ENCODE measurements at places on chromosomes 6 and 20. TPM values are rescaled to one million over a fixed set of nuclear protein-coding genes. Genes with fewer than 3 reads are reported as not detected.

DEF6 gene
- 4.0 TPM for total RNA-seq

SLC17A3 gene
- not detected for total RNA-seq

OR2B6 gene
- total RNA-seq: not detected

FNDC1 gene
- total RNA-seq: not detected

CD24 gene
- 0.34 TPM for total RNA-seq

BPIFB2 gene
- total RNA-seq: not detected

RNF5 gene
- 32.6 TPM for total RNA-seq

LMBRD1 gene
- 21.8 TPM for total RNA-seq

SLC35D3 gene
- total RNA-seq: not detected

DEFB132 gene
- not detected for total RNA-seq

DNA sequence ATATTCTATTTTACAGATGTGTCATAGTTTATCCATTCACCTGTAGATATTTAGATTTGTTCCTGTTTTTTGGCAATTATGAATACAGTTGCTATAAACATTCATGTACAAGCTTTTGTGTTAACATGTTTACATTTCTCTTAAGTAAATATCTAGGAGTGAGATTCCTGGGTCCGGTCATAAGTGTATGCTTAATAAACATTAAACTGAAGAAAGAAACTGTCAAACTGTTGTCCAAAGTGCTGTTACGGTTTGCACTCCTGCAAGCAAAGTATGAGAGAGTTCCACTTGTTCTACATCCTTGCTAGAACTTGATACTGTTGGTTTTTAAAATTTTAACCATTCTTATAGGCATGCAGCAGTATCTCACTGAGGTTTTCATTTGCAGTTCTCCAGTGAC is 138.6 kb downstream of the RALGAPA2 start:
- no peak overlapping the region for H3K4me3 ChIP-seq
- no peaks in the 10 kb centered on the region for H3K4me1 ChIP-seq
- no peaks in the 10 kb centered on the region for H3K27me3 ChIP-seq
- no peaks in the 10 kb centered on the region for H3K36me3 ChIP-seq
- DNase-seq: no peak

DNA sequence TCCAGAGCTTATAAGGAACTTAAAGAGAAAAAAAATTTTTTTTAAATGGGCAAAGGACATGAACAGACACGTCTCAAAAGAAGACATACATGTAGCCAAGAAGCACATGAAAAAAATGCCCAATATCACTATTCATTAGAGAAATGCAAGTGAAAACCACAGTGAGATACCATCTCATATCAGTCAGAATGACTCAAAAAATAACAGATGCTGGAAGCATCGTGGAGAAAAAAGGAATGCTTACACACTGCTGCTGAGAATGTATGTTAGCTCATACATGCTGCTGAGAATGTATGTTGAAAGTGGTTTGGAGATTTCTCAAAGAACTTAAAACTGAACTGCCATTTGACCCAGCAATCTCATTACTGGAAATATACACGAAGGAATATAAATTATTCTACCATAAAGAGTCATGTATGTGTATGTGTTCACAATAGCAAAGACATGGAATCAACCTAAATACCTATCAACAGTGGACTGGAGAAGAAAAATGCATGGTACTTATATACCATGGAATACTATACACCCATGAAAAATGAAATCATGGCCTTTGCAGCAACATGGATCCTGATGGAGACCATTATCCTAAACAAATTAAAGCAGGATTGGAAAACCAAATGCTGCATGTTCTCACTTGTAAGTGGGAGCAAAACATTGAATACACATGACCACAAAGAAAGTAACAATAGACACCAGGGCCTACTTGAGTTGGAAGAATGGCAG is 5.2 kb downstream of the OR11A1 start:
- H3K4me1 ChIP-seq: no peaks in the 10 kb centered on the region
- no peaks in the 10 kb centered on the region for H3K36me3 ChIP-seq
- H3K27ac ChIP-seq: no peak overlapping the region
- no peaks in the 10 kb centered on the region for H3K27me3 ChIP-seq
- H3K4me3 ChIP-seq: no peak overlapping the region

DNA sequence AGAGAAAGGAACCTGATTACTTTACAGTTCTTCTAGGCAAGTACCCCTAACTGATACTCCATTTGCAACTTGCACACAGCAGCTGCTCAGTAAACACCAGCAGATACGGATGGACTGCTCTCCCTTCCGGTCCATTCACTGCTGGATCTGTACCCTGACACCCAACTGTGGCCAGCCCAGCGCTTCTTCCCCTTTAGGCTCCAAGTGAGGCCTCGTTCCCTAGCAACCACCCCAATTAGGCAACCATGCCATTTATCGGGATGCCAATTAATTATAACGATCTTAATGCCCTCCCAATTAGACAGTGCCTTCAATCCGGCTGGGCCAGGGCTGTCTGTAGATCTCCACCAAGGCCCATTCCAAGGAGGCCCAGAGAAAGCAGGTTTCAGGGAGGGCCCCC is 3.2 kb downstream of the SULF2 start:
- H3K27ac ChIP-seq: no peak overlapping the region
- no peak overlapping the region for H3K4me3 ChIP-seq
- H3K36me3 ChIP-seq: no peaks in the 10 kb centered on the region
- H3K4me1 ChIP-seq: peaks cover 7% of the 10 kb centered on the region

- no peak overlapping the region for H3K4me3 ChIP-seq
- H3K4me1 ChIP-seq: no peaks in the 10 kb centered on the region
- no peak overlapping the region for H3K27ac ChIP-seq
- H3K36me3 ChIP-seq: peaks cover 29% of the 10 kb centered on the region
These were observed 70.6 kb downstream of the STXBP5 start for GRCh38 chr6:147274776-147275175.

GRCh38 chr6:149515494-149515893 is 30.3 kb downstream of the PPIL4 start:
- H3K4me1 ChIP-seq: peaks cover 15% of the 10 kb centered on the region
- DNase-seq: no peak
- no peak overlapping the region for H3K4me3 ChIP-seq

DNA sequence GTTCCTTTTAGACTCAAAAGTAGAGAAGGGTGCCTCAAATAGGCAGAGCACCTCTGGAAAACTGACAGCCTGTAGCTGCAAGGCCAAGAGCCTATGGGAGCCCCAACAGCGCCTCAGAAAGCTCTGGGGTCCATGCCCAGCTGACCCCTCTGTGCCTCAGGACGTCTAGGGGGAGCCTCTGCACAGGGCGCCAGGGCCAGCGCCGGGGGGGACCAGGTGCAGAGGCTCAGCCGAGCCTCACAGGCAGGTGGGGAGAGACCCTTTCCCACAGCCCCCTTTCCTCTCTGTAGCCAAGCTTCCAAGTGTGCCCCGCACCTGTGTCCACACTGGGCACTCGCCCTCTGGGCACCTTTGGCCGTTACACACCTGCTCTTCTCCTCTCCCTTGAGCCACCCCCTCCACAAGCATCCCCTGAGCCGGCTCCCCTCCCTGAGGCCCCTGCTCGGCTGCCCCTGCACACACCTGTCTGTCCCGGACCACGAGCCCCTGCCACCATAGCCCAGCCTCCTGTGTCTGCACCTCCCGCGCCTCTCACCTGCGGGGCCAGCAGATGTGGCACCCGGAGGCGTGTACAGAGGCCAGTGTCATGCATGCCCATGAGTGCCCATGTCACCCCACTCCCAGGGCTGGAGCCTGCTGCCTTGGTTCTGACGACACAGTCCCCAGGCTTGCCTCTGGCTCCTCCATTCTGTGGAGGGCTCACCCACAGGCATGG is 53.2 kb downstream of the GINS1 start:
- no peaks in the 10 kb centered on the region for H3K27me3 ChIP-seq
- no peak overlapping the region for H3K27ac ChIP-seq
- no peak overlapping the region for H3K4me3 ChIP-seq

DNA sequence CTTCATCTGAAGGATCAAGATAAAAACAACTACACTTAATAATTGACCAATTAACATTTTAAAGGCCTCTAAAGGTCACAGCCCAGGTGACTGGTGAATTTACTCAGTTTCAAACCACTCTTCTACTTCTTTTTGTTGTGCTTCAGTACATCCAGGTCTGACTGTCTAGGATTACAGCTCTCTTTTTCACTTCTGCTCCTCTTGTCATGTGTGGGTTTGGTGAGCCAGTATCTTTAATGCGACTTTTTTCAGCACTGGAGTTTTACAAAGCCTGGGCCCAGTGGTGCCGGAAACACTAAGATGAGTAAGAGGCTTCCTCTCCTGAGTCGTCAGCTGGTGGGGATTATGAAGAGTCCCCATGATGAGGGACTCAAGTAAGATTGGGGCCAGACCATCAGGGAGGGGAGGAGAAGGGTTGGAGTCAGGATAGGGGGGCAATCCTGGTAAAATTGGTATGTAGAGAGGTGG is 27.0 kb downstream of the HECA start:
- H3K27me3 ChIP-seq: 0 out of 2 replicates have a peak, but pooled peaks cover 1% of the 10 kb centered on the region
- peak overlapping the region; percentile 19 for H3K27ac ChIP-seq
- no peak overlapping the region for H3K4me3 ChIP-seq
- no peak for DNase-seq
- H3K4me1 ChIP-seq: peaks cover 17% of the 10 kb centered on the region

GRCh38 chr20:31452575-31452974 is 12.1 kb downstream of the DEFB123 start:
- no peaks in the 10 kb centered on the region for H3K36me3 ChIP-seq
- peak; percentile 4 for DNase-seq
- peaks cover 5% of the 10 kb centered on the region for H3K4me1 ChIP-seq
- H3K27ac ChIP-seq: no peak overlapping the region

GRCh38 chr20:52230409-52230808 is 38.8 kb upstream of the ZFP64 start:
- no peak for DNase-seq
- H3K36me3 ChIP-seq: no peaks in the 10 kb centered on the region
- H3K4me1 ChIP-seq: no peaks in the 10 kb centered on the region
- H3K4me3 ChIP-seq: no peak overlapping the region
- H3K27me3 ChIP-seq: peaks cover 6% of the 10 kb centered on the region

DNA sequence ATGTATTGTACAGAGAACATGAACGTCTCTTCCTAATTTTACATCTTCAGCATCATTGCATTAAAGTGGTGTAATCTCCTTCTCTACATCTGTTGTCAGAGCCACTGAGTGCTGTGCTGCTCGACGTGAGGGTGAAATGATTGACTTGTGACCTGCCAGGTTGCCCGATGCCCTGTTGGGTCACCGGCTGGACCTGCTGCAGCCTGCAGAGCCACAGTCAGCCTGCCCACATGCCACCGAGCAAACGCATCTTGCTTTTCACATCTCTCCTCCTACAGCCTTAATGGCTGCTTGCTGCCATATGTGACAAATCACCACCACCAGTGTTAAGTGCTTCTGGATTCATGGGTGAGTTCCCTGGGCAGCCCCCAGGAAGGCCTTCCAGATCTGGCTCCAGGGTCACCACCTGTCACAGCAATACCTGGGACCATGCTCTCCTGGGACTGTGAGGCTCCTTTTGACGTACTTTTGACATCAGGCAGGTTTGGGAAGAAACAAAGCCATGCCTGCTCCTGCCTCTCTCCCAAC is 80.3 kb downstream of the ASXL1 start:
- DNase-seq: no peak
- H3K4me3 ChIP-seq: no peak overlapping the region
- peaks cover 35% of the 10 kb centered on the region for H3K4me1 ChIP-seq
- H3K27me3 ChIP-seq: peaks cover 15% of the 10 kb centered on the region
- H3K27ac ChIP-seq: peak overlapping the region; percentile 88
- H3K36me3 ChIP-seq: peaks cover 46% of the 10 kb centered on the region

- no peaks in the 10 kb centered on the region for H3K36me3 ChIP-seq
- H3K4me1 ChIP-seq: no peaks in the 10 kb centered on the region
- H3K27me3 ChIP-seq: no peaks in the 10 kb centered on the region
These were observed 184.7 kb downstream of the SAMD5 start for GRCh38 chr6:147693181-147693580.

- no peak for DNase-seq
- H3K4me1 ChIP-seq: no peaks in the 10 kb centered on the region
- H3K27ac ChIP-seq: no peak overlapping the region
- no peaks in the 10 kb centered on the region for H3K36me3 ChIP-seq
- H3K4me3 ChIP-seq: no peak overlapping the region
- H3K27me3 ChIP-seq: peaks cover 30% of the 10 kb centered on the region
These were observed 47.3 kb upstream of the TTPAL start for GRCh38 chr20:44428174-44429016.

DNA sequence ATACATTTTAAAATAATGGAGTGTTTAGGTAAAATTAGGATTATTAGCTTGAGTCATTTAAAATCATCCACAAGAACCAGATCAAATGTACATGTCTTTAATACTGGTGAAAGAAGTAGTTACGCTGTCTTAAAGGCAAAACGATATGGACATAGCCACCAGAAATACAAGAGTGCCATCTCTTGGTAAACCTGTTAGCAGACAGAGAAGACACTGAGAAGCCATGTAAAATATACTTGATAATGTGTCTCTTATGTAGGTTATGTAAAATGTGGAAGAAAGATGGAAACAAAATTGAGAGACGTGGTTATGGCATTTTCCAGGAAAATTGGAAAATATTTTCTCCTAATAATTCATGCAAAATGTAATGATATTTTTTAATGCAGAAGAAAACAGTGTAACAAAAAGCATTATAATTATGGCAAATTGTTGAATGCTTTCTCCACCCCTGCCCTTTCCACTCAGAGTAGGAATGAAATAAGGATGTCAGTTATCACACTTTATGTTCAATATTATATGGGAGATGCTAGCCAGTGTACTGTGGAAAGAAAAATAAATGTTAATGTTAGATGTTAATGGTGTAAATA is 12.2 kb upstream of the SLC17A2 start:
- H3K27ac ChIP-seq: no peak overlapping the region
- DNase-seq: peak; percentile 35
- no peaks in the 10 kb centered on the region for H3K4me1 ChIP-seq
- no peaks in the 10 kb centered on the region for H3K36me3 ChIP-seq

DNA sequence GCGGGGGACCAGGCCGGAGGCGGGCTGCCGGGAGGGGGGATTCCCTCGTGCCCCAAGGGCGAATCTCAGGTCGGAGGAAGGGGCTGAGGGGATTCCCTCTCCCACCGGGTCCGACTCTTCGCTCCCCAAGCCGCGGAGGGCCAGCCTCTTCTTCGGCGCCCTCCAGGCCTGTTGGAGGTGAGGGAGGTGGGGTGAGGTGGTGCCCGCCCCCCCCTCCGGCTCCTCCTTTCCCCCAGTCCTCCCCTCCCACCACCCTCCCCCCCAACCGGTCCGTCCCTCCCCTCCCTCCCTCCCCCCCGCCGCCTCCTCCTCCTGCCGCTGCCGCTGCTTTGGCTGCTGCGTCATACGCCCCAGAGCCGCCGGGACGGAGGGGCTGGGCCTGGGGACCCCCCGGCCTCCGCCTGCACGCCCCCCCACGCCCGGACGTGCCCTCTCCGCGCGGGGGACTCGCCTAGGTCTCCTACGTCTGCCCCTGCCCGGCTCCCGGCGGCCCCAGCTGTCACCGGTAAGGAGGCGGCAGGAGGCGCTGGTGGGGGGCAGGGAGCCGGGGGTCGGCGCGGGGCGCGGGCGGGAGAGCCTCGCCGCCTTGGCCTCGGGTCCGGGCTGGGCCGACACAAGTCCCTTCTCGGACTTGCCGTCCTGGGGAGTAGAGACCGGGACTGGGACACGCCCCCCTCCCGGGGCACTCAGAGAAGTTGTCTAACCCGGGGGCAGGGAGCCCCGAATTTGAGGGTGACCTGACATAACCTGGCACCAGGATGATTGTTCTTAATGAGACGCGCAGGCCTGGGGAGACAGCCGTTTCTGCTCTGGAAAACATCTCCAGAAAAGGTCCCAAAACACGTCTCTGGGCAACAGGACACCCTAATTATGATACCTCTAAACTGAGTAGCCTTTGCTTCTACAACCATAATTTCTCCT is at the start of gene PHF1:
PHF1 (plus strand) TSS at position 304 of the 921 bp plus-strand sequence. CDS start 1,250 bp downstream, outside the sequence.
- peak within 1 kb of the TSS; percentile 92 for H3K4me3 ChIP-seq
- H3K4me1 ChIP-seq: peaks cover 55% of the 10 kb centered on the region
- peak within 1 kb of the TSS; percentile 96 for H3K27ac ChIP-seq
- H3K27me3 ChIP-seq: peaks cover 11% of the 10 kb centered on the region

Data from HFFc6 (cell line).